ENCODE measurements at places on chromosomes 1 and 21. TPM values are rescaled to one million over a fixed set of nuclear protein-coding genes. Genes with fewer than 3 reads are reported as not detected.

Gene LEFTY1
- total RNA-seq: not detected

Gene CELA2B
- not detected for total RNA-seq

Gene B3GALT5
- not detected for total RNA-seq

Gene SYPL2
- not detected for total RNA-seq

Gene PLEKHA6
- total RNA-seq: 4.8 TPM

Gene WNT9A
- 1.9 TPM for total RNA-seq

Gene DMBX1
- not detected for total RNA-seq

Gene TIPRL
- 40.7 TPM for total RNA-seq

Gene FCRL1
- not detected for total RNA-seq

Gene DISP1
- total RNA-seq: 1.5 TPM

Gene GBP5
- 1.2 TPM for total RNA-seq

Gene DNALI1
- total RNA-seq: 0.21 TPM

Gene GLIS1
- 0.24 TPM for total RNA-seq

Gene GMEB1
- total RNA-seq: 10.4 TPM

Gene CR2
- total RNA-seq: not detected

Gene TUFT1
- 15.1 TPM for total RNA-seq

Gene HES4
- 62.2 TPM for total RNA-seq

Gene OR2T34
- not detected for total RNA-seq

Gene LEMD1
- total RNA-seq: 10.4 TPM

Gene SLFNL1
- total RNA-seq: not detected

Gene TFB2M
- 24.3 TPM for total RNA-seq

Gene ZNF692
- 22.0 TPM for total RNA-seq

Gene LCE1F
- total RNA-seq: not detected

Gene SH3D21
- total RNA-seq: 3.2 TPM

Gene WLS
- 38.8 TPM for total RNA-seq

Gene DPYD
- 4.8 TPM for total RNA-seq

Gene EYA3
- total RNA-seq: 11.6 TPM

Gene CLCNKB
- total RNA-seq: under 0.01 TPM

Gene FLAD1
- 42.4 TPM for total RNA-seq

Gene ZBTB17
- total RNA-seq: 32.4 TPM

Gene ADAM30
- not detected for total RNA-seq

Gene ANGPTL1
- total RNA-seq: not detected

Gene TENT5C
- total RNA-seq: 0.24 TPM

Gene TRIM17
- total RNA-seq: 2.2 TPM

Gene FCRL4
- total RNA-seq: not detected

Gene CXADR
- 29.0 TPM for total RNA-seq

Gene LCE1C
- total RNA-seq: 0.24 TPM

Gene UTP25
- total RNA-seq: 10.6 TPM

Gene VHLL
- not detected for total RNA-seq

Gene KLHDC9
- total RNA-seq: 1.9 TPM

Gene POLR3C
- 23.7 TPM for total RNA-seq

Gene CRYAA
- not detected for total RNA-seq

Gene ZNF670
- 2.7 TPM for total RNA-seq

Gene CRNN
- total RNA-seq: 0.85 TPM

Gene MCOLN3
- 4.8 TPM for total RNA-seq

Gene NTMT2
- not detected for total RNA-seq

Gene RGS8
- total RNA-seq: not detected

Data from tracheal epithelial cell (primary cell).